NB4 (cell line): ENCODE measurements at places on chromosomes 2 and 18.
A peak's percentile ranks its signal among the peaks of the same experiment; 100 is the strongest.

DNA sequence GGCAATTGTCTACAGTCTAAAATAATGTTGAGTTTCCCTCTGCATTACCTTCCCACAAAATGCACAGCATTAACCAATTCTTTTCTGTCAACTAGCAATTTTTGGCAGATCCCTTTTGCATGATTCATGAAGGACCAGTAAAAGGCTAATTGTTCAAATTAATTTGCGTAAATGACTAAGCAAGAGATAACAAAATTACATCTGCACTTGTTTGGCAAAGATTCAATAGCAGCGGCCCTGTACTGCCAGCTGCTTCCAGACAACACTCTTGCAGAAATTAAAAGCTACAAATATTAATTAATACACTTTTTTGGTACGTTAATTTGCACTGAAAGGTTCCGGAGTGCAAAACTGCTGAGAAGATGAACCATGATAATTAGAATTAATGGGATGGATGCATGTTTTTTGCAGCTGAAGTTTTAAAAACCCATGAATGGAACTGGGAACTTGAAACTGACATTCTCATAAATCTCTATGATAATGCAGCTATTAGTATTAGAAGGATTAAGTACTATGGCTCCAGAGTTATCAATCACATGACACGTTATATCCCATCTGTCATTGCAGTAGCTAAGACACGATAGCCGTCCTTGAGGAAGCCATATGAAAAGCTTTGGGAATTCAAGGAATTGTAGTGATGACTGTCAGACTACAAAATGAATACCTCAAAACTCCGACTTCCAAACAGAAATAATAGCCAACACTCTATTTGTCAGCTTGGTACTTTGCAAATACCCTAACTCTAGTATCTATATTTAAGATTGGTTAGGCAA is 1268.3 kb upstream of the ACVR2A start:
- DNase-seq: no peak

- DNase-seq: no peak
Observed at GRCh38 chr2:84393829-84394228, 65.3 kb downstream of the SUCLG1 start.

DNA sequence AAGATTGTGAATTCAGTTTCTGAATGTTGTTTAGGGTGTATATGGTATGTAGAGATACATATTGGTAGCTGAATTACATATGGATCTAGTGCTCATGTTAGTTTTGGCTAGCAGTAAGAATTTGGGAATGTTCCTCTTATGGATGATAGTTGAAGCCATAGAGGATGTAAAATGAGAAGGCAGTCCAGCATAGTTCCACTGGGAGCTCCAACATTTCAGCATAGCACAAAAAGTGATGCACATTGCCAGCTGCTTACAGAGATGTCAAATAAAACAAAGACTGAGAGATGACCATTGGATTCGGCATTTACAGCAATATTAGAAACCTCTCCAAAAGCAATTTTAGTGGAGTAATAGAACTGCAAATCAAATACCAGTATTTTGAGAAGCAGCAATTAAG is 77.4 kb downstream of the EML4 start:
- DNase-seq: no peak

DNA sequence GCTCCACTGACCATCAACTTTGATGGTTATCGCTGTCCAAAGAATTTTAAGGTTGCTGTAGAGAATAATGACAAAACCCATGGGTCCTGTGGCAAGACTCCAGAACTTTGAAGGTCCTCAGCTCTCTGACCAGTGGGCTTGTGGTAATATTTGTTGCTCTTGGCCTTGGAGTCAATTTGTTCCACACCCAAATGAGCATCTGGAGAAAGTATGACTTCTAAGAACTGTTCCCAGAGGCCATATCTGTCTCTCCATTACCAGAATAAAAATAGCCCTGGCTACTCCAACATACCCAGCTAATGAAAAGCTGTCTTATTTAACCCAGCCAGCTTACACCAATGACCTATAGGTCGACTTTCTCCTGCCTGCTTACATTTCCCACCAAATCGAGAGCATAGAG is 466.4 kb downstream of the MEIS1 start:
- no peak for DNase-seq

- peak; percentile 51 for DNase-seq
Observed at GRCh38 chr18:76922107-76922506, 99.8 kb downstream of the ZNF236 start.

DNA sequence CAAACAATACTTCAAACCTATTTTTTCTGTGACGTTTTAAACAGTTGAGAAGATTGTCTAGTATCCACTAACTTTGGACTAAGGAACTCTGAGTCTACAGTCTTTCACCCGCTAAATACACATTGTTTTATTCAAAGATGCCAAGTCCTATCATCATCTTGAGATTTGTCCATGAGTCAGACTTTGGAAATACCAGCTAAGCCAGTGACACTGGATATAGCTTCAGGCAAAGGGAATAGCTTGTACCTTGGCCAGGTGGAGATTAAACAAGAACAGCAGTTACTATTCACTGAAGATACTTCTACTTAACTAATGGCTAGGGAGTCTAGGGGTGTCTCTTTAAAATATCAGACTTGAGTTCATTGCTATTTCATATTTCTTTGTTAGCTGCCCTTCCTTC is 137.5 kb downstream of the COMMD1 start:
- no peak for DNase-seq

GRCh38 chr18:69631281-69631680 is 230.6 kb downstream of the DOK6 start:
- no peak for DNase-seq

- DNase-seq: no peak
Observed at GRCh38 chr2:29688429-29688828, 233.0 kb downstream of the ALK start.

DNA sequence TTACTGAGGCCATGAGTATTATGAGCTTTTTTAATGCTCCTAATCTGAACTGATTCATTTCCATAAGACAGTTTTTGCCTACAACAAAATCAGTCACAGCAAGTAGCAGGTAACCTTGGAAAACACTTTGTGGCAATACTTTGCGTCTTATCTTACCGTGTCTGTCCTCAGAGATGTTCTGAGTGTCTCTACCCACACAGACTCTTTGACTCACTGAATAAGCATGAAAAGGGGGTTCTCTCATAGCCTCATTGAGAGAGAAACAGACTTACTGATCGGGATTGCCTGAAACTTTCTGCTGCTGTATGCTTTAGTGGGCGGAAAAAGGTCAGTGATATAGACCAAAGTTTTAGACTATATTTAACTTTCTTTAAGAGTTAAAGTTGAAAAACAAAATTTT is 92.6 kb downstream of the MYL12B start:
- no peak for DNase-seq

GRCh38 chr2:61993422-61994024 is 88.0 kb downstream of the COMMD1 start:
- peak; percentile 80 for DNase-seq

DNA sequence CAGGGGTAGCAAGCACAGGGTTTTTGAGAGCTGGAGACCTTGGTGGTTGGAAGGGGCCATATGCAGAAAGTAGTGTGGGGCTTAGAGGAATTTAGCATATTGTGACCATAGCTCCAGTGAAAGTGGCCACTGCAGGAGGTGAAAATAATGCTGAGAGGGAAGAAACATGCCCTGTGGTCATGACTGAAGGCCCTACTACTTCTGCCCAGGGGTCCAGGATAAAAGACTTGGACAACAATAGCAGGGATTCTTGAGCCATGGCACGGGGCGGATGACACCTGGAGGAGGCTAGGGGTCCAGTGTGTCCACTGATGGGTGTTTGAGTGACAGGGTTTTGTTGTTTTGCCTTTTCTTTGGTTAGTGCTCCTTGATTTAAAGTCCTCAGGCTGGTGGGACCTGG is 694.6 kb downstream of the CPS1 start:
- no peak for DNase-seq

GRCh38 chr2:121260370-121261154 is 24.4 kb downstream of the TFCP2L1 start:
- DNase-seq: no peak

DNA sequence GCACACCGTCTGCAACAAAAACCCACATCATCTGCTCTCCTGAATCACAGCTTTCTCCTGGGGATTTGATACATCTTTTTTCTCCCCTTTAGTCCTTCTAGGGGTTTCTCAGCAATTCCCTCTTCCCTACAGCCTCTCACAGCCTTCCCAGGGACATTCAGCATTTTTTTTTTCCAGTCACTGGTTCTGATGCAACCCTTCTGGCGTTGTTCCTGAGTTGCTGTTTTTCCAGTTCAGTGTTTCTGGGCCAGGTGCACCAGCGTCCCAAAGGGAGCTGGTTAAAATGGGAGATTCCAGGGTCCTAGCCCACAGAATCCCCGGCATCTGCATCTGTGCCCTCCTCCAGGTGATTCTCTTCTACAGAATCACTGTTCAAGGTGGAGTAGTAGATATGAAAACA is 36.1 kb downstream of the ADCY3 start:
- DNase-seq: no peak
